ENCODE measurements at places on chromosomes 7 and 10.

DNA sequence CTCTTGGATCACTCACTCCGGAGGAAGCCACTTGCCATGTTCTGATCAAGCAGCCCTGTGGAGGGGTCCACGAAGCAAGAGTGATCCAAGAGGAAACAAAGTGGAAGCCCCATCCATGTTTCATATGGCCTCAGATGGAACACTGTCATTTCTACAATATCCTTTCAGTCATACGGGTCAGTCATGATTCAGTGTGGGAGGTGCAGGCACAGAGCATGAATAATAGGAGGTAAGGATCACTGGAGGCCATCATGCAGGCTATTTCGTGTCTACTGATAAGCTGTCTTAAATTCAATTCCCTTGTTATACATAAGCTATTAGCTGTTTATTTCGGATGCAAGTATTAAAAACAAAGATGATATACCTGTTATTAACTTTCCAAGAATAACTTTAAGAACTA, 36.8 kb downstream of the VPS41 start:
- no peak for DNase-seq

DNA sequence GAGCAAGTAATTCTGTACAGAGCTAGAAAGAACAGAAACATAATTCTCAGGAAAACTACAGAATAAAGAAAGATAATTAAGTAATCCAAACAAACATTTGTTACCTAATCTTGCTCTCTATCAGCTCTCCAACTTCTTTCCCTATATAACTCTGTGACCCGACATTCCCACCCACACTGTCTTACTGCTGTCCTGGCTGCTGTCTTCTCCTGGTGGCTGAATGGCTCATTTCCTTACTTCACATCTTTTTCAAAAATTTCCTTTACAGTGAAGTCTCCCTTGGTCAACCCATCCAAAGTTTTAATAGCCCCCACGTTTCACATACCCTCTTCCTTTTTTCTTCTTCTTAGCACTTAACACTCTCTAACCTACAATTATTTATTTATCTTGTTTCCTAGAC, 64.0 kb downstream of the HYCC1 start:
- DNase-seq: no peak

DNA sequence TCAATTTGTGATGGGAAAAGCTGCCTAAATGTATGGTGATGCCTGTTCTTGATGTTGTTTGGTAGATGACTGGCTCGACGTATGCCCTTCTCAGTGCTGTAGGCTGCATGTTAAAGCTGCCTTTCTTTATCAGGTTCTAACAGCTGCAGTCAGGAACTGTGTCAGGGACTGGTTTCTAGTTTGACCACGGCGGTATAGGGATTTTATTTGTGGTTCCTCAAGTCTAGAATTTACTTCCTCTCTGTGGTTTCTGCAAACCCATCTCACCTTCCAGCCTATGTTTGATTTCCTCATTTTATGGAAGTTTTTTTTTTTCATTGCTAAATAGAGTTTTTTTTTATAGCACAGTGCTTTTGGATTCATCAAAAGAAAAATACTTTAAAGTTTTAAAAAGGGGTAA, 26.5 kb downstream of the LMTK2 start:
- DNase-seq: no peak

DNA sequence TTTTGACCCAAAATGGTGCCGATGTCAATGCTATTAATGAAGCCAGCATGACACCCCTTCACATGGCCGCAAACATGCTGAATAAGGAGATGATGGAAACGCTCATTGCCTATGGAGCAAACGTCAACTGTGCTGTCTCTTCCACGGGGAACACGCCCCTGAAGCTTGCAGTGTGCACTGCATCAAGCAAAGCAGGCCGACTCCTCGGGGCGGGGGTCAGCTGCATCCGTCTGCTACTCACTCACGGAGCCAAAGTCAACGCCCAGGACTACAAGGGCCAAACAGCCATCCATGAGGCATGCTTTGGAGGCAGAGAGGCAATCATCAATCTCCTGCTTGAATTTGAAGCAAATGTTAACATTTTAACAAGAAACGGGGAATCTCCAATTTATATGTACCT, 4.5 kb downstream of the ANKRD61 start:
- DNase-seq: no peak

DNA sequence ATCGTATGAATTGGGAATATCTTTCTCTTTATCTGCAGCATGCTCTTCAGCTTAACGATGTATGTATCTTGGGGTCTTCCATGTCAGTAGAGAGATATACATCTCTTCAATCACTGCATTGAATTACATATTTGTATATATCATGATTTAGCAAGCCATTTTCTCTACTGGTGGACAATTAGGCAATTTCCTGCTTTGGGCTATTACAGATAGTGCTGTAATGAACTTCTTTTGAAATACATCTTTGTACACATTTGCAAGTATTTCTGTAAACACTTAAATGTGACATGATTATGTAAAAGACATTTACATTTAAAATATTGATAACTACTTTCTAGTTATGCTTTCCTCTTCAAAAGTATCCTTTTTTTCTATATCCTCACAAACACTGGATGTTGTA, 199.0 kb downstream of the PPP1R9A start:
- no peak for DNase-seq

DNA sequence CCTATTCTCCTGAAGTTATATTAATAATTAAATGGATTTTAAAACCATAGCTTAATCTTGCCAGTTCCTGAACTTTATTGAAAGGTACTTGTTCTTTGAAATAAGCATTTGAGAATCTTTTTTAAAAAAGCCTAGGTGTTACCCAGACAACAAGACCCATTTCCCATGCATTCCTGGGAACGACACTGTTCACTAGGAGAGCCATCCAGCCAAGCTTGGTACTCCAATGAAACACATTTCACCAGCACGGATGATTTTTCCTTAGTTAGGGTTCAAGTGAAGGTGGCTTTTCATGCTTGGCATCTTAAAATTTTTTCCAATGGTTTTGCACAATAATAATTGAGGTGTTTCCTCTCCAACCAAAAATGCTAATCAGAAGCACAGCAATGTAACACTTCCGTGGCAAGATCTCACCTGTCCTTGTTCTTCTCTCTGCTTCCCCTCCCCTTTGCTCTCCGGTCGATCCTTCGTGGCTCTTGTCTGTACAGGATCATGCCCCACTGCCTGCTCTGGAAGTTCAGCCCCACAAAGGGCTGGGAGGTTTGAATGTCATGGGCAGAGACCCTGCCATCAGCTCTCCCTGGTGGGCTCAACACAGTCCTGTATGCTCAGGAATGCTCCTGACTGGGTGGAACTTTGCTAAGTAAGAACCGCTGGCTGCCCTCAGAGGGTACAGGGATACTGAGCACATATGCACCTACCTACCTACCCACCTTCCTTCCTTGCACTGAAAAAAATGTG, 69.7 kb upstream of the AQP1 start:
- DNase-seq: no peak
